GM10248 (cell line): ENCODE measurements at places on chromosomes 4 and X.

GRCh38 chrX:64330284-64330683, 65.0 kb downstream of the MTMR8 start:
- DNase-seq, result no peak

GRCh38 chr4:38660838-38661237, 3.2 kb upstream of the KLF3 start:
- no peak for DNase-seq

GRCh38 chrX:22666441-22666840, 333.3 kb upstream of the DDX53 start:
- peak; percentile 11 for DNase-seq

DNA sequence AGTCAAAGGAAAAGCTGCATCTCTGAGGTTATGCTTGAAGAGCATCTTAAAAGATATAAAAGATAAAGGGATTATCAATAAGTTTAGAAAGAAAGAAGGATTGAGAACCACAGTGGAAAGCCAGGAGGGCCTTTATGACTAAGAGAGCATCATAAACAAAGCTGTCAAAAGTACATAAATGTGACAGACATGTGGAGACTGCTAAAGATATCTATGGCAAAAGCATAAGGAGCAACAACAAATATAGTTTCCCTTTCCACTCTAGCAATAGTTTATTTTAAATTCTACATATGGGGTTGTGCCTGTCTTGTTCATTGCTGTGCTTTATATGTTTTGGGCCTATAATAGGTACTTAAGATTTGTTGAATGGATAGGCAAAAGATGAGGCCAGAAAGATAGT, 97.3 kb downstream of the RNF150 start:
- no peak for DNase-seq

- no peak for DNase-seq
These were observed 63.7 kb downstream of the CLCN5 start for GRCh38 chrX:49986058-49986457.

- peak; percentile 16 for DNase-seq
These were observed 964 bp downstream of the VEGFC start for GRCh38 chr4:176791591-176792325.

GRCh38 chr4:32884198-32884597, 2164.0 kb downstream of the PCDH7 start:
- DNase-seq, result no peak

DNA sequence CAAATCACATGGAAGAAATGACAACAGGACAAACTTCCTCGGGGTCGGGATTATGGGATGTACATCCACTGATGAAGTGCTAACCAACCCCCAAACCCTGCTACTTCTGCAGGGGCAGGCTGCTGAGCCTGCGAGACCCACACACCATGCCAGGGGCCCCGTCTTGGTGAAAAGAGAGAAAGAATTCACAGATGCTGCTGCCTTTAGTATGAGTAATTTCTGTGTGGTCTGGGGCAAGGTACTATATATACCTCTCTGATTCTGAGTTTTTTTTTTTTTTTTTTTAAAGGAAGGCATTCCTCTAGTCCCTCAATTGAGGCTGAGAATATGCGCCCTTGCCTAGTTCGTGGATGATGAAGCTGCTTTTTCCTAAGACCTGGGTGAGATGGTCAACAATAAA, 24.8 kb downstream of the PDHA1 start:
- DNase-seq, result no peak

DNA sequence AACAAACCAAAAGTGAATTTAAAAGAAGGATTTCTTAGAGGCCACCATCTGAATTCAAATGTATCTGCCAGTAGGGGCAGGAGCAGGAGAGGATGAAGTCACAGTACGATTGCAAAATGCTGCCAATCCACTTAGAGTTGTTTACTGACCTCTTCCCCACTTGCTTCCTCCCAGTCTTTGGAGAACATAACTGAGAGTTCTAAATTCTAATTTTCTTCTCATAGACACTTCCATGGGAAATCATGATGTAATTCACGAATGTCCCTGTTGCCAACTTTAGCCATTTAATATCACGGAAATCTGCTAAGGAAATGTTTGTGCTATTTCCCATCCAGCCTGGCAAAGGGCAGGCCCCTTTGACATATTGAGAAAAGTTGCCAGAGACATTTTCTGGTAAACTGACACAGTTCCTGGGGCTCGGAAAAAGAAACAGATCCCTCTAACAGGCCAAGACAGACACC, 33.6 kb upstream of the NOCT start:
- no peak for DNase-seq

- no peak for DNase-seq
These were observed 555.4 kb downstream of the BCOR start for GRCh38 chrX:39542316-39542715.

DNA sequence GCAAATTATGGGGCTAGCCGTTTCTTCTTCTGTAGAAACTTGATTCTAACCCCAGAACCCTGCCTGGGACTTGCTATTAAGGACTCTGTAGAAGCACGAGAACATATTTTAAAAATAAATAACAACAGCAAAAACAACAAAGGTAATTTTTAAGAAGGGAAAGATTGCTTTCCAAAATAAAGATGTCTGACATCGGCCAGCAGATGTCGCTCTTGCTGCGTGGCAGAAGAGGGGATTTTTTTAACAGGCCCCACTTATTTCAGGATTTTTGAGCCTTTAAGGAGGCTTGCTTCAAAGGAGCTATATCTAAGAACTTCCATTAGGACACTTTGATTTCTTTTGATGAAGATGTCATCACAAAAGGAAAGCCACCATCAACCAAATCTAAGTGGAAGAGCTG, 62.8 kb upstream of the EGFL6 start:
- peak; percentile 59 for DNase-seq

- no peak for DNase-seq
These were observed 29.3 kb downstream of the CRMP1 start for GRCh38 chr4:5863461-5864113.

- DNase-seq, result no peak
These were observed 47.5 kb downstream of the ZGRF1 start for GRCh38 chr4:112589206-112589605.

DNA sequence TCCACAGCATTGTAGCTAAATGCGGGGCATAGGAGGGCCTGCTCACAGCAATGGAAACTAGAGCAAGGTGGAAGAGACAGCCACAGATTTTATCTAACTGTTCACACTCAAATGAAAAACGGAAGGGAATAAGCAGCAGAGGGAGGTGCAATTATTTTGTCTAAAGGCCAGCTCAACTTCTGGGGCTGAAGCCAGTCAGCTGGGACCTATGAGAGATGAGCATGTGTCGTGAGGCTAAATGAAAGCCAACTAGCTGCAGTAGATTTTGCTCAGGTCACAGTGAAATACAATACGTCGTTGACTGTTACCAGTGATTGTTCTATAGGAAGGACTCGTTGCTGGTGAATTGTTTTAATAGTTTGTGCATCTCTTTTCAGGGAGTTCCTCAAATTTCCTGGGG, 26.4 kb upstream of the FGFBP2 start:
- no peak for DNase-seq

- DNase-seq, result no peak
These were observed 111.4 kb upstream of the EOLA2 start for GRCh38 chrX:150049647-150050046.

GRCh38 chrX:123422875-123423274, 238.8 kb downstream of the GRIA3 start:
- no peak for DNase-seq

DNA sequence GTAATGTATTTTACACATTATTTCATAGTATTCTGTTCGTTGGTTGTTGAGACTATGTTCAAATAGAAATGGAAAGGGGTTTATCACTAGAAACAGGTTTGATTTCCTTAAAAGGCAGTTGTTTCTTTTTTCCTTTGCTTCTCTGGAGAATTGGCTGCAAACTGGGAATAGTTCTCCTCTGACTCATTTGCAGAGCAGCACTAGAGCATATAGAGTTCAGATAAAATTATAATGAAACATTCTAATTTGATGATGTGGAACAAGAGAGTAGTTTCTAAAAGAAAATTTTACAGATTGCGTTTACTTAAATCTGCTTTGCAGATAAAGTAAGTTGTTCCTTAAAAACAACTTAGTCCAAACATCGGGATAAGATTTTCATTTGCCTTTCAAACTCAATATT, 29.7 kb downstream of the SYNPO2 start:
- DNase-seq, result no peak

- no peak for DNase-seq
These were observed 38.1 kb downstream of the SEC31A start for GRCh38 chr4:82852751-82853285.

DNA sequence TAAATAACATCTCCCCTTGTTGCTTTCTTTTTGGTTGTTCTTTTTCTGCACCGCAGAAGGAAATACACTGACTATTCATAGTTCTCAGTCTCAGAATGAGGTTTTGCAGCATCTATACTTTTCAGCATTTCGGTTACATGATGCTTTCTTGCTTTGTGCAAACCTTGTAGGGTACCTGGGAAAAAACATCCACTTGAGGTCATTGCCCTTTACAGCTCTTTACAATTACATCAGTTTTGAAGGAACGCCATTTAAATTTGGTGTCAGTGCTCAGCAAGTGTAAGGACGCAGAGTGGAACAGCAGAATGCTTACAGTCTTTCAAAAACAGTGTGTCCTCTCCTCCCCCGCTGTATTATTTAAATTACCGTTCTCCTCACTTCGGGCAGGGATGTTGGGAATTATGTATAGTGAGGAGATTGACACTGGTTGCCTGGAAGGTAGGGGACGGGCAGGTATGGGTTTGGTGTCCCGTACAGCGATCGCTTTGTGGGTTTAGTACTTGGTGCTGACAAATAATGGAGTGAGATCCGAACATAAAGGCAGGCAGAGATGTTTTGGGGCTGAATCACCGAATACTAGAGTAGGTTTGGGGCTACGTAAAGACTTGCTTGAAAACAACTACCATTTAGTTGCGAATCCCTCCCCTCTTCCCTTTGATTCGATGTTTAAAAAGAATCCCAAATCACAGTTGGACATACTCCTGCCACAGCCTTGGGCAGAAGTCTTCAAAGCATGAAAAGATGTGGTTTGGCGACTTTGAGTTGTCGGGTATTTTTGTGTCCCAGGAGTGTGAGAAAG, 2.0 kb upstream of the NKX3-2 start:
- no peak for DNase-seq

DNA sequence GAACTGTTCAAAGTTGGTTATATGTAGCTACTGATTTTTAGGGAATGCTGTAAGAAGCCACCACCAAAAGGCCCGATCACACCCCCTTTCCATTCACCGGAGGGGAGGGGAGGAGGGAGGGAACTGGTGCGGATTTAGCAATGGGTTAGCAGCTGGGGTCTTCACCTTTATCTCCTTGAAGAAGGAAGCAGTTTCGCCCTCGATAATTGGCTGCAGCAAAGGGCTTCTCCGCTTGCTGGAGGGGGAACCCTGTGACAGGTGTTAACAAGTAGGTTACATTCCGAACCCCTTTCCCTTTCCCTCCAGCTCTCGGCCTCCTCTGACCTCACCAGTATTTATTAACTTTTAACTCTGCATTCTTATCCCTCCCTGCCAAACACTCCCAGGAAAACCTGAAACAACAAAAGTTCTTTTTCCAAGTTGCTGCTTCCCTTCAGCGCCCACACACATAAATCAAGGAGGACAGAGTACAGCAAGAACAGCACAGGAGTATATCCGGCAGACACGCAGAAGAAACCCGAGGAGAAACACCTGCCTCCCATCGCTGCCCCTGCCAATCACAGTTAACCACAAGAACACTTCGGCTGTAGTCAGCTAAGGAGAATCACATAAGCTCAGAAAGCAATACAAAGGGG, 39.8 kb upstream of the NAP1L5 start:
- peak; percentile 29 for DNase-seq

- peak; percentile 62 for DNase-seq
These were observed 86.3 kb upstream of the RAPGEF2 start for GRCh38 chr4:159016593-159017024.

DNA sequence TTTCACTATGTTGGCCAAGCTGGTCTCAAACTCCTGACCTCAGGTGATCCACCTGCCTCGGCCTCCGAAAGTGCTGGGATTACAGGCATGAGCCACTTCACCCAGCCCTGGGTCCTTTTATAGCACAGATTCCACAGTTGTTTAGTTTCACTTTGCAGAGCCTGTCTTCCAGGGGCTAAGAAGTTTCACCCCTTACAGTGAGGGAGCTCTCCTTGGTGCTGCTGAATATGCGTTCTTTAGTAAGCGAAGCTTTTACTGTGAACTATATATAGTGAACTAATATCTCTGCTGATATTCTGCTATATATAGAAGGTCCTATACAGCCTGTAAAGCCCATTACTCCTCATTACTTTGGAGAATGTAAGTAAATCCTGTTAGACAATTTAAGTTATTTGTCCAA, 4.2 kb downstream of the TCEAL6 start:
- no peak for DNase-seq

GRCh38 chr4:150126864-150127203, 48.6 kb downstream of the DCLK2 start:
- DNase-seq, result no peak

GRCh38 chr4:162935214-162935613, 231.5 kb downstream of the NAF1 start:
- DNase-seq, result no peak

DNA sequence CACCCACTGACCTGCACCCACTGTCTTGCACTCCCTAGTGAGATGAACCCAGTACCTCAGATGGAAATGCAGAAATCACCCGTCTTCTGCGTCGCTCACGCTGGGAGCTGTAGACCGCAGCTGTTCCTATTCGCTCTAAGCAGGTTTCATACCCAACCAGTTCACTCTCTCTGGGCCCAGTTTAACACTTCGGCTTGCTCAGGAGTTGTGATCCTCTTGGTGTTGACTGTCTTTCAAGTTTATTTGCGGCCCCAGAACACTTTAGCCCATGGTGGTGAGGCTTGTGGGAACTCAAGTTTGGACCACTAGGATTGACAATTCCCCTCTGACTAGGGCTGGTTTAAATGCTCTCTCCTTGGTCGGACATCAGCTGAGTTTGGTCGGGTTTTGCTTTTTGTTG, 147.0 kb downstream of the DACH2 start:
- DNase-seq, result no peak

DNA sequence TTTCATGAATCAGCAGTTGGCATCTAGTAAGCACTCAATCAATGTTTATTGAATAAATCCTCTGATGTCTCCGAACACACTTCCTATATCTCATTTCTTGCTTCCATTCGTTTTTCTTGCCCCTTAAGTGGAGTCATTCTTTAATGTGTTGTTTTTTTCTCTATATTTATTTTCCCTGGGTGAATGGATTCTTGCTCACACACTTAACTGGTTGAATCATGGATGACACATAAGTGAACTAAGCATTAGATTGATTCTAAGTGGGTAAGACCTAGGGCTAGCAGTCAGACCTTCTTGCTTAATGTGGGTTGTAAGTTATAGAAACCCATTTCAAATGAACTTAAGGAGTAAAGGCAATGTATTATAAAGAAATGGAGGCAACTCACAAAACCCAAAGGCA, 111.1 kb downstream of the RTL3 start:
- DNase-seq, result no peak
